ENCODE measurements at places on chromosomes 3 and 15. TPM values are rescaled to one million over a fixed set of nuclear protein-coding genes. Genes with fewer than 3 reads are reported as not detected.
A peak's percentile ranks its signal among the peaks of the same experiment; 100 is the strongest.

The GP5 gene
- total RNA-seq, result 0.15 TPM

The ATP8B4 gene
- total RNA-seq, result 0.25 TPM

The IMPG2 gene
- total RNA-seq, result 0.20 TPM

The ADAMTS17 gene
- total RNA-seq, result 4.2 TPM

The PAK6 gene
- total RNA-seq, result 19.9 TPM

The EXD1 gene
- total RNA-seq, result not detected

The PATL2 gene
- 1.2 TPM for total RNA-seq

DNA sequence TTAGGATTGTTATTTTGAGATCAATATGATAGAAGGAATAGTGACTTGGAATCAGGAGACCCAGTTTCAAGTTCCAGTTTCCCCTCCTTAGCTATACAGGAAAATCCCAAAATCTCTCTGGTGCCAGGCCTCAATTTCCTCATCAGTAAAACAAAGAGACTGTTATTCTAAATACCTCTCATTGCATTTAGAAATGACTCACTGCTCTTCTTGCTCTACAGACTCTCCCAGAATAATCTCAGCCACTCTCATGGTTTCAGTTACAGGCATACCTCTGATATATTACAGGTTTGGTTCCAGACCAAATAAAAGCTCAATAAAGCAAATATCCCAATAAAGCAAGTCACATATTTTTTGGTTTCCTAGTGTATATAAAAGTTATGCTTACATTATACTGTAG is 28.3 kb downstream of the IMPG2 start:
- H3K27me3 ChIP-seq, result no peaks in the 10 kb centered on the region
- no peak overlapping the region for H3K27ac ChIP-seq
- no peaks in the 10 kb centered on the region for H3K36me3 ChIP-seq
- H3K4me3 ChIP-seq, result no peak overlapping the region
- no peaks in the 10 kb centered on the region for H3K4me1 ChIP-seq

DNA sequence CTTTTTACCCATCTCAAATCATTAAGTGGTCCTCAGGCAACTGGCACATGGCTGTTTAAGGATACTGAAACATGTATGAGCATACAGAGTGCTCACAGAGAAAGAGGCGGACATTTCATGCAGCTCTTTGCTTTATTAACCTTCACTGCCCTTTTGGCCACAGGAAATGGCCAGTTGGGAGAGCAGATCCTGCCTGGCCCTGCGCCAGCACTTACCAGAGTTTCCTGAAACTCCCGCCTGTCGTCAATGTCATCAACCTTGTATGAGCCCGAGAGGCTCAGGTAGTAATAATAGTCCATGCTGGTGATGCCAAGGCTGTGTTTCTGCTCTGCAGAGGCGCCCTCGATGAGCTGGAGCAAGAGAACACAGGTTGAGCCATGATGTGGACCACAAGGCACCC is 17.8 kb downstream of the LDHAL6B start:
- peaks cover 7% of the 10 kb centered on the region for H3K36me3 ChIP-seq
- DNase-seq, result no peak

DNA sequence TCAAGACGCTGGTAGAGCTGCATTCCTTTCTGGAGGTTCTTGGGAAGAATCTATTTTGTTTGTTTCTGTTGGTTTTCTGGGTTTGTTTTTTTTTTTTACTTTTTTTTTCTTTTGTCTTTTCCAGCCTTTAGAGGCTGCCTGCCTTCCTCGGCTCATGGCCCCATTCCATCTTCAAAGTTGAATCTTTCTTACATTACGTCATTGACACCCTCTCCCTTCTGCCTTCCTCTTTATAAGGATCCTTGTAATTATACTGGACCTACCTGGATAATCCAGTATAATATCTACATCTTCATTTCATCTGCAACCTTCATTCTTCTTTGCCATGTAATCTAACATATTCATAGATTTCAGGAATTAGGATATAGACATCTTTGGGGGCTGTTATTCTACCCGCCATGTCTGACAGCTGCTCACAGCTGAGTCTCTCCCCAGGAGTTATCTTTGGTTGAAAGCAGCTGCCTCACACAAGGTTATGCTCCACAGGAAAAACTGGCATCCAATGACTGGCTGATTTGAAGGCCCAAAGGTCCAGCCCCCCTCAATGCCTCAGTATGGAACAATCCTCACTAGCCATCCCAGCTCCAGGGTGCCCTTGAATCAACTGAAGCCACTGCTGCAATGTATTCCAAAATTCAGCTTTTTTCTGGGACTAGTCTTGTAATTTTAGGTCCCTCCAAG is 38.4 kb upstream of the THBS1 start:
- H3K27ac ChIP-seq, result no peak overlapping the region
- no peaks in the 10 kb centered on the region for H3K27me3 ChIP-seq
- H3K36me3 ChIP-seq, result no peaks in the 10 kb centered on the region
- no peak for DNase-seq
- H3K4me1 ChIP-seq, result no peaks in the 10 kb centered on the region

DNA sequence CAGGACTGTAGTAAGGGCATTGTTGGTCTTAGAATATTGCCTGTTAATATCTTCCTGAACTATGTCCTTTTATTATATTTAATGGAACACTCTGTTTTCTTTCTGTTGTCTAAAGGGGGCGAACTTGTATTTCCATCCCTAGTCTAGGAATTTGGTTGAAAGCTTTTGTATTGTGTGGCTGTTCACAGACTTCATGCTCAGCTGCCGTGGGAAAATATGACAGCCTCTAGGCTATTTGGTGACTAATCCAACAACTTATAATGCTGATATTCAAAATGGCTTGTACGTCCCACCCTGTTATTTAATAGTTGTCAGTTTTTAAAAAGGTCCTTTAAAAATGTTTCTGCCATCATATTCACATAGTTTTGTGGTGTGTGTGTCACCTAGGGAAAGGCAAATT is 202.6 kb downstream of the KLHL25 start:
- H3K4me1 ChIP-seq, result no peaks in the 10 kb centered on the region
- no peak for DNase-seq
- H3K27me3 ChIP-seq, result no peaks in the 10 kb centered on the region
- H3K4me3 ChIP-seq, result no peak overlapping the region
- no peak overlapping the region for H3K27ac ChIP-seq

GRCh38 chr3:12730506-12731242 is 28.4 kb downstream of the TMEM40 start:
- no peaks in the 10 kb centered on the region for H3K27me3 ChIP-seq
- H3K4me1 ChIP-seq, result peaks cover 4% of the 10 kb centered on the region
- no peaks in the 10 kb centered on the region for H3K36me3 ChIP-seq
- H3K4me3 ChIP-seq, result no peak overlapping the region

GRCh38 chr15:69472562-69472961 is 19.9 kb downstream of the RPLP1 start:
- no peaks in the 10 kb centered on the region for H3K36me3 ChIP-seq
- no peak overlapping the region for H3K4me3 ChIP-seq
- no peak overlapping the region for H3K27ac ChIP-seq
- H3K4me1 ChIP-seq, result no peaks in the 10 kb centered on the region
- DNase-seq, result no peak

GRCh38 chr15:57283774-57284503 is 92.4 kb upstream of the CGNL1 start:
- H3K27ac ChIP-seq, result no peak overlapping the region
- H3K27me3 ChIP-seq, result no peaks in the 10 kb centered on the region
- no peak overlapping the region for H3K4me3 ChIP-seq
- DNase-seq, result no peak
- peaks cover 4% of the 10 kb centered on the region for H3K36me3 ChIP-seq
- peaks cover 9% of the 10 kb centered on the region for H3K4me1 ChIP-seq

- DNase-seq, result no peak
- no peak overlapping the region for H3K27ac ChIP-seq
- H3K4me3 ChIP-seq, result no peak overlapping the region
- no peaks in the 10 kb centered on the region for H3K27me3 ChIP-seq
- no peaks in the 10 kb centered on the region for H3K4me1 ChIP-seq
Measured at GRCh38 chr3:54856271-54856670, 71.6 kb downstream of the LRTM1 start.

- no peak overlapping the region for H3K27ac ChIP-seq
- peaks cover 10% of the 10 kb centered on the region for H3K4me1 ChIP-seq
- no peak overlapping the region for H3K4me3 ChIP-seq
Measured at GRCh38 chr3:46407970-46408369, 911 bp downstream of the CCRL2 start.

DNA sequence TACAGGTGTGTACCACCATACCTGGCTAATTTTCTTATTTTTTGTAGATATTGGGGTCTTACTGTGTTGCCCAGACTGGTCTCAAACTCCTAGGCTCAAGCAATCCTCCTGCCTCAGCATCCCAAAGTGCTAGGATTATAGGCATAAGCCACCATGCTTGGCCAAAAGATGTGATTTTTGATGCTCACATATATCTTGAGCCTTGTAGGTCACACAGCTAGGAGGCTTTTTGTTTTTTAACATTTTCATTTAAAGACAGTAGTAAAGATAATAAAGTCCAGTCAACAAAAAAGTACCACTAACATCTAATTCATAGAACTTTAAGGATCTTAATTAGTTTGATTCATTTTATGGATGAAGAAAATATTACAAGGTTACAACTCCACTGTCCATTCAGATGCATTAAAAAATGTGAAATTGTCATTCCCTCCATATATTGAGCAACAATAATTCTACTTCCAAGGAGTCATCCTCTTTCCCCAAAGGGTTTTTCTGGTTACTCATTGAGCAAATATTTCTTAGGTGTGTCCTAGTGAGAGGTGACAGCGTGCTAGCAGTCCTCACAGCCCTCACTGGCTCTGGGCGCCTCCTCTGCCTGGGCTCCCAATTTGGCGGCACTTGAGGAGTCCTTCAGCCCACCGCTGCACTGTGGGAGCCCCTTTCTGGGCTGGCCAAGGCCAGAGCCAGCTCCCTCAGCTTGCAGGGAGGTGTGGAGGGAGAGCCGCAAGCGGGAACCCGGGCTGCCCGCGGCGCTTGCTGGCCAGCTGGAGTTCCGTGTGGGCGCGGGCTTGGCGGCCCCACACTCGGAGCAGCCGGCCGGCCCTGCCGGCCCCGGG is 8.3 kb upstream of the TASOR start:
- peak overlapping the region; percentile 44 for H3K27ac ChIP-seq
- peak overlapping the region; percentile 43 for H3K4me3 ChIP-seq
- no peaks in the 10 kb centered on the region for H3K36me3 ChIP-seq
- no peaks in the 10 kb centered on the region for H3K27me3 ChIP-seq
- peaks cover 12% of the 10 kb centered on the region for H3K4me1 ChIP-seq

GRCh38 chr15:35886765-35887164 is 340.8 kb upstream of the DPH6 start:
- H3K27ac ChIP-seq, result no peak overlapping the region
- H3K4me3 ChIP-seq, result no peak overlapping the region
- no peaks in the 10 kb centered on the region for H3K36me3 ChIP-seq
- no peak for DNase-seq
- H3K4me1 ChIP-seq, result peaks cover 6% of the 10 kb centered on the region

- no peaks in the 10 kb centered on the region for H3K27me3 ChIP-seq
- H3K4me3 ChIP-seq, result no peak overlapping the region
- peak overlapping the region; percentile 99 for H3K27ac ChIP-seq
- DNase-seq, result no peak
Measured at GRCh38 chr3:98893740-98894139, 7.8 kb downstream of the DCBLD2 start.

DNA sequence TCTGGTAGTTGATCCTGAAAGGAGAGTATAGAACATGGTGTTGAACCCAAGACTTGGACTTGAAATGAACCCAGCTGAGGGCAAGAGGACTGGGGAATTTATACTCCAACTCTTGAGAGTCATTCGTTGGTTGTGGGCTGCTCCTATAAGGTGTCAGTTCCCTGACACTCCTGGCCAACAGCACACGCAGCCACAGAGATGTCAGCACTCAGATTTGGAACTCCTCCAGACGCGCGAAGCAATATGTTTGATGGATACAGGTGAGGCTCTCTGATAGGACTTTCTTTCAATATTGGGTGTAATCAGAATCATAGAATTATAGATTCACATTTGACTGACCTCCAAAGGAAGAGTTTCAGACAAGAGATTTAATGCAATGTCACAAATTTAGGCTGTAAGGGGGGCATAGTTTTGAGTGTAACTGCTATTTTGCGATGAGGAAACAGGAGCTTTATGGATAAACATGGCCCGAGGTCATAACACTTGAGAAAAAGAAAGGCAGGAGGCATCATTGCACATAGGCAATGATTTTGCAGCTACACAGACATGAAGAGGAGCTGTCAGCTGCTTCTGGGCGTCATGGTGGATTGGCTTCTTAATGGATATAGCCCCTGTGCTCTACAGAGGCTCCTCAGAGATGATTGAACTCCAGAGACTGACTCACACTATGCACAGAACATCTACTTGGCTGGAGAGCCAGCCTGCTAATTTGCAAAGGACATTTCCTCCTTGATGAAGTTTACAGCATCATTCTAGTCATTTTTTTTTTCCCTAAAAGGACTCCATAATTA is 569.2 kb upstream of the RGMA start:
- no peak for DNase-seq
- H3K27ac ChIP-seq, result no peak overlapping the region
- H3K4me3 ChIP-seq, result no peak overlapping the region
- no peaks in the 10 kb centered on the region for H3K36me3 ChIP-seq
- no peaks in the 10 kb centered on the region for H3K27me3 ChIP-seq

DNA sequence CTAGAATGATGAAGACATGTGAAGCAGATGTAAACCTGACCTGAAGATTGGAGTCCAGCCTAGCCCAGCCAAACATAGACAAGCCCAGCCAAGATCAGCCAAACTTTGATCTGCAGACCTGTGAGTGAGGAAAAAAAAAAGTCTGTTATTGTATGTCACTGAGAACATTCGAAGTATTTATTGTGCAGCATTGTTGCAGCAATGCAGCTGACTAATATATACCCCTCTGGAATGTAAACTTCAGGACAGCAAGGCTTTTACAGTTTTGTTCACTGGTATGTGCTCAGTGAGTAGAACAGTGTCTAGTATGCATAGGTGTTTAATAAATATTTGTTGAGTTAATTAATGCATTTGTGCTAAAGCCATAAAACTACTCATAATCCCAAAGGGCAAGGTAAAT is 23.4 kb downstream of the TMEM202 start:
- H3K27me3 ChIP-seq, result no peaks in the 10 kb centered on the region
- H3K4me1 ChIP-seq, result no peaks in the 10 kb centered on the region
- no peak overlapping the region for H3K27ac ChIP-seq
- no peak for DNase-seq

- DNase-seq, result no peak
- H3K36me3 ChIP-seq, result no peaks in the 10 kb centered on the region
- no peaks in the 10 kb centered on the region for H3K27me3 ChIP-seq
Measured at GRCh38 chr3:41598402-41599126, 363.3 kb downstream of the ULK4 start.

DNA sequence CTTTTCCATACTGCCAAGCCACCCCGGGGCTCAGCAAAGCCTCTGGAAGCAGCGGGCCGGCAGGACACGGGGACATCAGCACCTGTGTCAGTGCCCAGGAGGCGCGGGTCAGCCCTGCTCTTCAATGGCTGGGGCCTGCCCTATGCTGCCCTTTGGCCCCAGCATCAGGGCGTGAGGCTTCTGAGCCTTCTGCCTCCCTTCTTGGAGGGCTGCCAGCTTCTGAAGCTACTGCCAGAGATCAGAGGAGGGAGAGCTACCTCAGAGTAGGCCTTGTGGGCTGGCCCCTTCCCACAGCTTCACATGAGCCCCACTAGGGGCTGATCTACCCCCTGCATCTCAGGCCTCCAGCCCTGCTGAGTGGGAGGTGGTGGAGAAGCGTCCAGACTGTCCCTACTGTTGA is 13.0 kb upstream of the TMEM115 start:
- H3K36me3 ChIP-seq, result no peaks in the 10 kb centered on the region
- H3K4me1 ChIP-seq, result peaks cover 10% of the 10 kb centered on the region
- no peak overlapping the region for H3K27ac ChIP-seq
- DNase-seq, result no peak
- H3K27me3 ChIP-seq, result no peaks in the 10 kb centered on the region
- H3K4me3 ChIP-seq, result no peak overlapping the region

GRCh38 chr3:142098964-142099363 is 50.4 kb downstream of the TFDP2 start:
- no peaks in the 10 kb centered on the region for H3K27me3 ChIP-seq
- no peaks in the 10 kb centered on the region for H3K36me3 ChIP-seq
- H3K27ac ChIP-seq, result no peak overlapping the region
- no peak overlapping the region for H3K4me3 ChIP-seq
- H3K4me1 ChIP-seq, result no peaks in the 10 kb centered on the region
